ENCODE measurements at places on chromosomes 1 and 21. TPM values are rescaled to one million over a fixed set of nuclear protein-coding genes. Genes with fewer than 3 reads are reported as not detected.

Gene TTC24
- 9.1 TPM for total RNA-seq

Gene MSH4
- 0.21 TPM for total RNA-seq

Gene LCE1B
- not detected for total RNA-seq

- no peaks in the 10 kb centered on the region for H3K36me3 ChIP-seq
- no peak overlapping the region for H3K27ac ChIP-seq
- H3K4me3 ChIP-seq = peak overlapping the region; percentile 13
- DNase-seq = peak; percentile 79
- H3K27me3 ChIP-seq = peaks cover 6% of the 10 kb centered on the region
Observed at GRCh38 chr1:37673920-37674319, 18.4 kb upstream of the CDCA8 start.

DNA sequence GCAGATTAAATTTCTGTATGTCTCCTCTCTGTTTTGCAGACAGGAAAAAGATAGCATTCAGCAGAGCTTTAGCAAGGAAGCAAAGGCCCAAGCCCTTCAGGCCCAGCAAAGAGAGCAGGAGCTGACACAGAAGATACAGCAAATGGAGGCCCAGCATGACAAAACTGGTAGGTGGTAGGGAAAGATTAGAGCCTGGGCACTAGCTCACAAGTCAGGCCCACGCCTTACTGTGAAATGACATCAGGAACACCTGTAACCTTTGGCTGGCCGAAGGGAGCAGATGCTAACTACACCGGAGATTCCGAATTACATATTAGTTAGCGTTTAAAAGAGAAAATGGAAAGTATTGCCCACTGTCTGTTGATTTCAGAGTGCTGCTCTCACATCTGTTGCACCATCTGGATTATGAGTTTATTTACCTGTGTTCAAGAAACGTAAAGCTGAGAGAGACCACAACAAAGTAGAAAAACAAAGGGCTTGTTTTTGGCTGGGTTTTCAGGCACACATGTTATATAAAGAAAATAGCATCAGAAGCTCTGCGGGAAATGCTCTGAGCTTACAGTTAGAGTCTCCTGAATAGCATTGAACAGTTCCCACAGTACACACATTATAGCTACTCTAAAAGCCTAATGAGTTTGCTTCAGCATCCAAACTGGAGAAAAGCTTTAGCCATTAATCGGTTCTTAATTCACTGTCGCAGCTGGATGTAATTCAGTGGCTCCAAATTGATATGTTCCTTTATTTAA is 160.0 kb downstream of the SDCCAG8 start:
- peaks cover 40% of the 10 kb centered on the region for H3K4me1 ChIP-seq
- H3K27me3 ChIP-seq = no peaks in the 10 kb centered on the region
- H3K27ac ChIP-seq = peak overlapping the region; percentile 68
- no peak for DNase-seq
- peaks cover 5% of the 10 kb centered on the region for H3K36me3 ChIP-seq

DNA sequence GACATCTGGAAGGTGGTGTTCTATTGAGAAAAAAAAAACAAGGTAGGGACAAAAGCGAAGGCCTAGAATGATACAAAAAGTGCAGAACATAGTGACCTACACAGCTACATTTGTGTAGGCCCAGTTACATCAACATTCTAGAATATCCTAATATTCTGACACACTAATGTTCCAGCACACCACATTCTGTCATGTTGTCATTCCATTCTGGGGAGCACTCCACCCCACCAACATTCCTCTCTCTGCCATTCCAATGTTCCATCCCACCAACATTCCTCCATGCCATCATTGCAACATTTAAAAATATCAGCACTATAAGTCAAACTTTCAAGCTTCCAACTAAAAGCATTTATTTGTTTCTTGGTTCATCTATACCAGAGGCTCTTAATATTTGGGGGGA is 28.5 kb downstream of the COA7 start:
- DNase-seq = no peak
- H3K27me3 ChIP-seq = no peaks in the 10 kb centered on the region
- peaks cover 1% of the 10 kb centered on the region for H3K4me1 ChIP-seq
- no peak overlapping the region for H3K27ac ChIP-seq
- peaks cover 3% of the 10 kb centered on the region for H3K36me3 ChIP-seq

GRCh38 chr1:78088015-78088414 is 42.2 kb downstream of the GIPC2 start:
- no peak overlapping the region for H3K4me3 ChIP-seq
- no peaks in the 10 kb centered on the region for H3K4me1 ChIP-seq
- no peak overlapping the region for H3K27ac ChIP-seq
- DNase-seq = no peak

Gene PPIAL4G
- total RNA-seq = 0.07 TPM

GRCh38 chr1:47411436-47411835 is 4.6 kb upstream of the FOXE3 start:
- no peaks in the 10 kb centered on the region for H3K4me1 ChIP-seq
- H3K27ac ChIP-seq = no peak overlapping the region
- H3K4me3 ChIP-seq = no peak overlapping the region

GRCh38 chr1:26597629-26598039 is 68.1 kb downstream of the RPS6KA1 start:
- H3K27me3 ChIP-seq = no peaks in the 10 kb centered on the region
- no peak overlapping the region for H3K4me3 ChIP-seq
- peaks cover 4% of the 10 kb centered on the region for H3K4me1 ChIP-seq
- H3K27ac ChIP-seq = no peak overlapping the region

DNA sequence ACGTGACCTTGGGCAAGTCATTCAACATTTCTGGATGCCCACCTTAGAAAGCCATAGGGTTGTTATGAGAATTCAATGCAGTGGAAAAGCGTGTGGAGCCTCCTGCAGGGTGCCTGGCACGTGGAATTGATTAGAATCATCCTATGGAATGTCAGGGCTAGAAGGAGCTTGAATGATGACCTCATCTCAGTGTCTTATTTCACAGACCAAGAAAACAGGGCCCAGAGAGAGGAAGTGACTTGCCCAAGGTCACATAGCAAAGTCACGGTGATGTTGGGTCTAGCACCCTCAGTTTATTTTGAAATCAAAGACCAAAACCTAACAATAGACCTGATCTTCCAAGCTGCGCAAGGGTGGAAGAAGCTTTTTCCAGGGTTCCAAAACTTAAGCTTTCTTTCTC is 6.0 kb downstream of the TRABD2B start:
- peaks cover 3% of the 10 kb centered on the region for H3K4me1 ChIP-seq
- no peak overlapping the region for H3K27ac ChIP-seq
- H3K36me3 ChIP-seq = no peaks in the 10 kb centered on the region
- no peak overlapping the region for H3K4me3 ChIP-seq
- H3K27me3 ChIP-seq = peaks cover 31% of the 10 kb centered on the region

- H3K36me3 ChIP-seq = no peaks in the 10 kb centered on the region
- no peak overlapping the region for H3K4me3 ChIP-seq
- peaks cover 2% of the 10 kb centered on the region for H3K27me3 ChIP-seq
- no peak for DNase-seq
Observed at GRCh38 chr1:94709891-94710581, 110.1 kb upstream of the SLC44A3 start.

All from activated CD4-positive, alpha-beta T cell treated with anti-CD3 and anti-CD28 coated beads for 36 hours (primary cell).